ENCODE measurements at places on chromosomes 11 and 22. TPM values are rescaled to one million over a fixed set of nuclear protein-coding genes. Genes with fewer than 3 reads are reported as not detected.
A peak's percentile ranks its signal among the peaks of the same experiment; 100 is the strongest.

Gene SCGB1C1
- polyA plus RNA-seq = not detected

Gene RFPL3
- not detected for polyA plus RNA-seq

Gene NLRX1
- polyA plus RNA-seq = 5.7 TPM

Gene EP300
- 9.1 TPM for polyA plus RNA-seq

Gene RPUSD4
- 19.6 TPM for polyA plus RNA-seq

Gene ZBTB16
- polyA plus RNA-seq = not detected

Gene AMOTL1
- 38.0 TPM for polyA plus RNA-seq

Gene MMP12
- polyA plus RNA-seq = 0.27 TPM

Gene FAM227A
- 0.69 TPM for polyA plus RNA-seq

Gene CARNS1
- polyA plus RNA-seq = 0.05 TPM

Gene OR52N4
- 0.08 TPM for polyA plus RNA-seq

Gene KCNE3
- polyA plus RNA-seq = 0.25 TPM

- DNase-seq = no peak
Observed at GRCh38 chr22:46139895-46140350, 10.4 kb upstream of the PPARA start.

GRCh38 chr22:46815559-46815895 is 53.1 kb downstream of the TBC1D22A start:
- no peak for DNase-seq

- no peak for DNase-seq
Observed at GRCh38 chr11:110096496-110096895, 3.3 kb downstream of the ZC3H12C start.

DNA sequence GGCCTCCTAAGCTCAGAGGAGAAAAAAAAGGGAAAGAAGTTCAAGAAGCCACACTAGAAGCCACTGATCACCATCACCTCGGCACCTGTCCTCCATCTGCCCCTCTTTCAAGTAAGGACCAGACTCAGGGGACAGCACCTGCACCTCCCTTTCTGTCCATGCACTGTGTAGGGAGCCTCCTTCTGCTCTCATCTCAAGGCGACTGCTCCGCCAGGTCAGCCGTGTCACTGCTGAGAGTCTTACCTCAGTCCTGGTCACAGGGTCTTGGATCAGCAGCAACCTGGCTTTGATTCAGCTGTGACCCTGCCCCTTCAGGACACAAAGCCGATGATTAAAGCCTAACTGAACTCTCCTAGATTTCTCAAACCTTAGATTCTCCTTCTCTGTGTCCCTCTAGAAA is 101.5 kb downstream of the ZNF280B start:
- DNase-seq = no peak

- peak; percentile 89 for DNase-seq
Observed at GRCh38 chr11:77596626-77597025, 6.9 kb downstream of the AQP11 start.

DNA sequence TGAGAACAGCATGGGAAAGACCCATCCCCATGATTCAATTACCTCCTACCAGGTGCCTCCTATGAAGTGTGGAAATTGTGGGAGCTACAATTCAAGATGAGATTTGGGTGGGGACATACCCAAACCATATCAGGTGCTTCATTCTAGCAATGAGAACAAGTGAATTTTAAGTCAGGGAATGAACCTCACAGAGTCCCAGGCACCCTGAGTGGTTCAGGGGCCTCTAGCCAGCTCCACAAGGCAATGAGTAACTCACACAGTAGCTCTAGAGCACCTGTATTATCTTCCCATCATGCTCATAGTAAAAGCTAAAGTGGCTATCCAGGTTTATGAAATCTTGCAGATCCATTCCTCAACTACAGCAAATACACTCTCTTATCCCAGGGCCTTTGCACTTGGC is 13.1 kb upstream of the ACCSL start:
- no peak for DNase-seq

DNA sequence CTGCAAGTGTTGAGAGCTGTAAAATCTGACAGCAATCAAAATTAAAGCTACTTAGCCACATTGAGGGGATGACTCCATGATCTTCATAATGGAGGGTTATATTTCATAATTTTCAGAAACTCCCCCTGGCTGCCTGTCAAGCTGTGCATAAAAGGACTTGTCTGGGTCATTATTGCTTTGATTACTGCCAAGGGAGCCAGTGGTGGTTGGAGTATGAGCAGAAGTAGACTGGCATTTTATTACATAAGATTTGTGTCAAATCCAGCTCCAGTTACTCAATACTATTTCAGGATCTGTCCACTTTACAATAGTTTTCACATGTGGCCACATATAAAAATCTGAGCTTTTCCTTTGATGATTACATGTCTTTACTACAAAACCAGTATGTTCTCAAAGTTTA is 108.9 kb upstream of the SLC5A12 start:
- DNase-seq = no peak

- DNase-seq = no peak
Observed at GRCh38 chr11:1763336-1763795, 361 bp downstream of the CTSD start.

DNA sequence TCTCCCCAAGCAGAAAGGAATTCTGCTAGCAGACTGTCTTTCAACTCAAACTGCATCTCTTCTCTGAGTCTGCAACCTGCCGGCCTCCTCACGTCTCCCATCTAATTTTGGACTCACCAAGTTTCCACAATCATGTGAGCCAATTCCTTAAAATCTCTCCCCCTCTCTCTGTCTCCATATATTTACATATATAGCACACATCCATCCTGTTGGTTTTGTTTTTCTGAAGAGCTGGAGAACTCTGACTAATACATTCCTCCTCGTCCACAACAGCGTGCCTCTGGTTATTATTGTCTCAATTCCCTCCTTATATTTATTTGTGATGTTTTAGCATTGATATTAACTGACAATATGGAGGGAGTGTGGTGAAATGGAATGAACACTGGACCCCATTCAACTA is 29.6 kb upstream of the FJX1 start:
- peak; percentile 73 for DNase-seq

DNA sequence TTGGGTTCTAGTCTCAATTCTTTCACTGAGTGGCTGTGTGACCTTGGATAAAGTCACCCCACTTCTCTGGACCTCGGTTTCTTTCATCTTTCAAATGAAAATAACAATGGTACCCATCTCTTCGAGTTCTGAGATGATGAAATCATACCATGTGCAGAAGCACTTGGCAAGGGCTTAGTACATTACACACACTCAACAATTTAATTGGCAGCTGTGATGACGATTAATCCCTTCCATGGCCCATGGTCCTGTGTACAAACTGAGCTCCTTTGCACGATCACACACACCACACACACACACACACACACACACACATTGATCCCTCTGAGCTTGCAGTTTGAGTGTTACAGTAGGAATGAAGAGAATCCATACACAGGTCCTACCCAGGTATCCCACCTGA is 103.4 kb upstream of the ASPHD2 start:
- DNase-seq = no peak

DNA sequence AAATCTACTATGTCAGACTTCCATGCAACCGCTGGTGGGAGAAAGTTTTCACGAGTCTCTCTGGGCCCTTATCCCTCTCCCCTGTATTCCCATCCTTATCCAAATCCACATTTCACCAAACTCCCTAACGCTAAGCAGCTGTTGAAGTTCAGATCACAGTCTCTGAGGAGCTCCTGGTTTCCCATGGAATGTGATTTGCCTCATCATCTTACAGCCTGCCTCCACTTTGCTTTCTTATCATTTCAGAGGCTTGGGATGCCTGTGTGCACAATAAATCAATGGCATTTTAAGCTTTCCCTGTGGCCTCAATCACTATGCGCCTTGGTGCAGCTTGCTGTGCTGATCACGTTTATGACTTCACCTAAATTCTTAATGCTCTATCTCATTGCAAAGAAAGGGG is 352.4 kb upstream of the FAT3 start:
- DNase-seq = peak; percentile 6

DNA sequence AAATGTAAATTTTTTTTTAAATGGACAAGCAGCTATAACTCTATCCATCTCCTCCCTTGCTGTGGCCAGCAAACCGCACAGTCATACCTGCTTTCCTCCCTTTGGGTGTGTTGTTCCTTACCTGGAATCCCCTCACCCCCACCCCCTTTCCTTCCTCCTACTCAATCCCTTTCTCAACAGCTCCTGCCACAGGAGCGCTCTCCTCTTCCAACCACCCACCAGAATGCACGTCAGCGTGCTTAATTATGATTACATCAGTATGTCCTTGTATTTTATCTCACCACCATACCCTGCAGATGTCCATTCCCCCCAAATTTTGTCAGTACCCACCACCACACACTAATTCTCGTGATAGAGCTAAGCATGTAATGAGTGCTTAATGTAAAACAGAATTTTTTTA is 60.9 kb upstream of the LMO2 start:
- DNase-seq = no peak

DNA sequence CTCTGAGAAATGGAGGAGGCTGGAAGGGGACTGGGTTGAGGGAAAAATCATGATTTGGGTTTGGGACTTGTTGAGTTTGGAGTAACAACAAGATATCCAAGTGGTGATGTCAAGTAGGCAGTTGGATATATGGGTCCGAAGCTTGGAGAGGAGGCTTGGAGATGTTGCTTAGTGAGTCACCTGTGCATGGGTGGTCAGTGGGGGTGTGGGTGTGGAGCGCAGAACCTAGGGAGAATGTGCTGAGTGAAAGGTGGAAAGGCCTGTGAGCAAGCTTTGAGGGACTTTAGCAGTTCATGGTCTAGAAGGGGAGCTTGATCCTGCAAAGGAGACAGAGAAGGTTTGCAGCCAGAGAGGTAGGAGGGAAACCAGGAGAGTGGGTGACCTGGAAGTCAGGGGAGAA is 38.2 kb downstream of the PRDM11 start:
- no peak for DNase-seq

DNA sequence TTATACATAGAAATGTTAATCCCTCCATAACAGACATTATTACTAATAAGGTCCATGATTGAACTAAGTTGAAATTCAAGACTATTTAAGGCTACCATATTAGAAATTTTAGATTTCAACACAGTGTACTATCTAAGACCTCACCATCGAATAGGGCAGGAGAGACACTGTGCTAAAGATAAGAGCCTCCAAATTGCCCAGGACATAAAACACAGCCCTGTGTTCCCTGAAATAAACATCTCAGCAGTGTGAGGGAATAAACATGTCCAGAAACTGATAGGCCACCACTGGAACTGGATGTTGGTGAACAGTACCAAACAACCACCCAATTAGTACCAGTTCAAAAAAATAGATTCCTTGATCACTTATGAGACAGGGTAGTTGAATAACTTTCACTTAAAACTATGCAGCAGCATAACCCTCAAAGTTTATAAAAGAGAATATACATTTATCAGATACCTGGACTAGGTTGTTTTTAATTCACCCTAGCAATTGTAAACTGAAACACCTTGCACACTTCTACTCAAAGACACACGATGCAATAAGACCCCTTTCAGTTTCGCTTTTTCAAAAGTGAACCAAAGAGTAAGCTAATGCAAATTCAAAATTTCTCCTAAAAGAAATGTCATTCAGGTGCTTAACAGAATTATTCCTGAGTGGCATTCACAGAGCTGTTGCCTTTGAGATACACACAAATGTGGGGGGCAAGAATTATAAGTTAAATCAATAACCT is 34.3 kb downstream of the USP28 start:
- DNase-seq = no peak

DNA sequence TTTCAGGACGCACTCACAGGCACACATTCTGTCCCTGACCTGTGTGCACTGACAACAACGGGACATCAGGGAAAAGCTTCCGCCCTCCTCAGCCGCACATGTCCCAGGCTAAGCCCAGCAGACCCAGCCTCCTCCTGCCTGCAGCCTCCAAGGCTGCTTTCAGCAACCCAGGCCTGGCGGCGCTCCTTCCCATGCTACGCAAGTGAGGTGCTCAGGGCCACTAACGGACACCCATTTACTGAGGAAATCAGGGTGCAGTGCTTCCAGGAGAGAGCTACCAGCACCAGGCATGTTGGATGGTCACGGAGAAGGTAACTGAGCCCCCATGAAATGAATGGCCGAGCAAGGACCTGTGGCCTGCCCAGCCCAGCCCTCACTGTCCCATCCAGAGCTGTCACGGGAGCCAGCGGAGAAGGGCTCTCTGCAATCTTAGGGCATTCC is 6.9 kb downstream of the MOB2 start:
- no peak for DNase-seq

- DNase-seq = no peak
Observed at GRCh38 chr22:49964136-49965090, 3.8 kb downstream of the PIM3 start.

GRCh38 chr11:82404981-82405380 is 328.7 kb downstream of the FAM181B start:
- no peak for DNase-seq

GRCh38 chr22:20315337-20316216 is 4.3 kb downstream of the DGCR6L start:
- no peak for DNase-seq

GRCh38 chr22:29301716-29302401 is 4.6 kb upstream of the GAS2L1 start:
- DNase-seq = no peak

DNA sequence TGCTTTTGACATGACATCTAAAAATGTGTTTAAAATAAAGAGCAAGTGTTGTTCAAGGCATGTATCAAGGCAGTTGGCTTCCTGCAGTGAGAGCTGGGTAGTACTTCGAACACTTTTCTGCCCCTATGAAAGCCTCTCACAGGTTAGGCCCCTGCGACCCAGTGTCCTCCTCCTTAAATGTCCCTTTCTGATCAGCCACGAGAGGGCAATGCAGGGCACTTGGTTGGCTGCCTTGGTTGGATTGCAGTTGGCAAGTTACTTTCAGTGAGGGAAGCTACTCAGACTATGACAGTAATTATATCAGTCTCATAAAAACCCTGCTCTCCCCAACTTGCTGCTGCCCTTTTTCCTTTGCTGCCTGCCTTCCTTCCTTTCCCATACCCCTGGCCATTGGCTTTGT is 743.8 kb downstream of the NTM start:
- no peak for DNase-seq

- DNase-seq = peak; percentile 49
Observed at GRCh38 chr11:27717801-27718229, 17.6 kb upstream of the BDNF start.

- DNase-seq = no peak
Observed at GRCh38 chr11:128840783-128841182, 26.3 kb downstream of the KCNJ1 start.

GRCh38 chr11:13260963-13261588 is 16.5 kb upstream of the BMAL1 start:
- DNase-seq = peak; percentile 46

DNA sequence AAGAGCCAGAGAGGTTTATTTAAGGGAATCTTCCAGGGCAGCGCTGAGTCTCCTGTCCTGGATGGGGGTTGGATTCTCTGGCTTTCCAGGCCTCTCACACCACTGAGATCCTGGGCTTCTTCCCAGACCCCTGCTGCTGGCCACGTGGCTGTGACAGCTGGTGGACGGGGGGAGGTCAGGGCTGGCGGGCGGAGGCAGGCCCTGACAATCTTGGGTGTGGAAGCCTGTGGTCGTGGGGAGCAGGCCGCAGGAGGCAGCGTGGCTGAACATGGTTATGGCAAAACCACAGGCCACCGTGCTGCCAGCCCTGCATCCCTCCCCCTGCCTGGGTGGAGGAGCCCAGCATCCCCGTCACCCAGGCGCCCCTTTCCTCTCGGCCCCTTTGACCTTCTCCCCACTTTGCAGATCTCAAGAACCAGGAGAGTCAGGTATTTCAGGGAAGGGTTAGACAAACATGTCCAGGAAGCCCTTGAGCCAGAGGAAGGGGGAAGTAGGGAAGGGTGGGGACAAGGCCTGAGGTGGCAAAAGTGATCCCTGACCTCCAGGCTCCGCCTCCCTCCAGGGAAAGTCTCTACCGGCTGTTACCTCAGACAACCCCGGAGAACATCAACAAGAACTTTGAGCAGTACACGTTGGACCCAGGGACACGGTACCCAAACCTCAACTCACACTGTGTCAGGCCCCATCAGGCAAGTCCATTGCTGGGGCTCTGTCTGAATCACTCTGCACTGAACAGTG is 111.8 kb downstream of the MICAL2 start:
- DNase-seq = peak; percentile 88
